ENCODE measurements at places on chromosomes 1 and 21.

GRCh38 chr1:184650177-184650866 is 104.3 kb downstream of the EDEM3 start:
- no peak for DNase-seq

DNA sequence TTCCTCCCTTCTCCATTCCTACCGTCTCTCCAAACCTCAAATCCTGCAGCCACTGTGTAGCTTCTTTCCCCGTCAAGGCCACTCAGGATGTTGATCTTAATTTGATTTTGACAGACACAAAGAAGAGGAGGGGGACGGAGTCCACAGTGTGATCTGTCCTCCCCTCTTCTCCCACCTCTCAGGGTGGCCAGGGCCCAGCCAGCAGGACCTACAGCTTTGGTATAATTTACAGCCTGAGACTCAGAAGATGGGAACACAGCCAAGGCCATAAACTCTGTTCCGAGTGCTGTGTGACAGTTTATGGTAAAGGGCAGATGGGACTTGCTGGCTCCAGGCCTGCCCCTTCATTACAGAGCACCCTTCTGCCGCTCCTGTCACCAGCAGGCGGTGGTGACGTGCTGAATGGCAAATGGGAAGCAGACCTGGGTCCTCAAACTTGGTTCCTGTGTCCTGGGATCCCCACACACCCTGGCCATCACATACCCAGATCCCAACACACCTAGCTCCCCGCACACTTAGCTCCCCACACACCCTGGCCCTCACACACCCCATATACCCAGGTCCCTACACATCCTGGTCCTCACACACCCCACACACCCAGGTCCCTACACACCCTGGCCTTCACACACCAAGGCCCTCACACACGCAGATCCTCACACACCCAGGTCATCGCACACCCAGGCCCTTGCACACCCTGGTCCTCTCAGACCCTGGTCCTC is 71.6 kb downstream of the CD2 start:
- no peak for DNase-seq

DNA sequence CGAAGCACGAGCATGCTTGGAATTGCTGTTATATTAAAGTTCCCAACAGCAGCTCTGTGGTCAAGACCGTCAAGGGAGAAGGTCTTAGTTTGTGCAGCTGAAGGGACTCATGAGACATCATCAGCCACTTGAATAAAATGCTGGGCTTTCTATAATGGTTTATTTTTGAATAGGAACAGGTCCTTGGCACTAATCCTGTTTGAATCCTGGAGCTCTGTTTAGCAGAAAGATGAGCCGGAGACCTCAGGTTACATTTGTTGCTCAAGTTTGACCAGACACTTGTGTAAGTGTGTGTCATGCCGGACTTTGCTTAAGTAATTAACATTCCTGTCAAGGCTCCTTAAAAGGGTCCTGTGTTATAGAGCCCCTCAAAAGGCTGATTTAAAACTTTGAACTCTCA is 186.5 kb downstream of the ROR1 start:
- DNase-seq: no peak

DNA sequence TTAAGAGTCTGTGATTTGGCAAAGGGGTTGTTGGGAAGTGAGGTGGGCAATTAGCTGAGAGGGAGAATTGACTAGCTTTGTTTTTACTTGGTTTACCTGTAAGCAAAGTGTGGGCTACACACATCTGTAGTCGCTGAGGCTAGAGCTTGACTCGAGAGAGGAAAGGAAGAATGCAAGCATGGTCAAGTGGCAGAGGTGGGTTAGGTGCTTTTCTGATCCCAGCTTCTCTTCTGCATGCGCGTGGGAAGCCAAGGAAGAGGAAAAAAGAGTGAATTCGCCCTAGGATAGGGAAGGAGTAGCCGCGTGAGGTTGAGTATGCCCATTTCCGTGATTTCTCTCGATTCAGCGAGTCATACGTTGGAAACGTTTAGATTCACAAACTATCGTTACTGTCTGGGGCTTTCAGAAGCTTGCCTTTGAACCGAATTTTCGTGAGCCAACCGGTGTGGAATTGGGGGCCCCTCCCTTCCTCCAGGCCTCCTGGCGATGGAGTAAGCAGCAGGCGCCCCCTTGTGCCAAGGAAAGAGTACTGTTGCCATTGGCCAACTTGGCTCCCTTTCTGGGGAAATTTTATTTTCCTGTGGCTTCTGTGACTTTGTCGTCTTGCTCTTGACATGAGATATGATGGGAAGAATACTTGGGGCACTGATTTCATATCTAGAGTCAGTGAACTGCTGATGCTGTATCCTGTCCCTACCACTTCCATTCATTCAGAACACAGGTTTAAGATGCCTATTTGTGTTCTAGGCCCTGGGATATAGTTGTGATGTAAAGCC is 1.3 kb downstream of the PIGV start:
- DNase-seq: peak; percentile 89

- no peak for DNase-seq
Observed at GRCh38 chr1:8193840-8194406, 124.0 kb upstream of the SLC45A1 start.

DNA sequence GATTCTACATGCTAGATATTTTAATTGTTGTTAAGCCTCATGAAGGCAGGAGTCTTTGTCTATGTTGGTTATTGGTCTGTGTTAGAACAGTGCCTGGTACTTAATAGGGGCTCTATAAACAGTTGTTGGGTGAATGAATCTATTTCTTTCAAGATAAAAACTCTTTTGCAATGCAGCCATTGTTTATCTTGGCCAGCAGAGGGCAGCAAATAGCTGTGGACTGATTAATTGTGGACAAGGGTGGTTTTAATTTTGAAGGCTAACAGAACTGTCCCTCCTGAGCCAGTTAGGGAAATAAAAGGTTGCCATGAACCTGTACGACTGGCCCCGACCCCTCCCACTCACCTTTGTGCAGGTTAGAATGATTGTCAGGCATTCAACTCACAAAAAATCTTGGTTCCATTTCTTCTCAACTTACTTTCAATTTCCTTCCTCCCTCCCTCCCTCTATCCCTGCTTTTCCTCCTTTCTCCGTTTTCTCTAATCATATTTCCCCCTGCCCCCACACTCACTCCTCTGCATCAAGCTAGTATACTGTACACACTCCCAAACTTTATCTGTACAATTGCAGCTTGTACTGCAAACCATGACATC is 66.3 kb upstream of the DIRAS3 start:
- peak; percentile 53 for DNase-seq

- DNase-seq: no peak
Observed at GRCh38 chr1:222416001-222416791, 131.7 kb downstream of the HHIPL2 start.

DNA sequence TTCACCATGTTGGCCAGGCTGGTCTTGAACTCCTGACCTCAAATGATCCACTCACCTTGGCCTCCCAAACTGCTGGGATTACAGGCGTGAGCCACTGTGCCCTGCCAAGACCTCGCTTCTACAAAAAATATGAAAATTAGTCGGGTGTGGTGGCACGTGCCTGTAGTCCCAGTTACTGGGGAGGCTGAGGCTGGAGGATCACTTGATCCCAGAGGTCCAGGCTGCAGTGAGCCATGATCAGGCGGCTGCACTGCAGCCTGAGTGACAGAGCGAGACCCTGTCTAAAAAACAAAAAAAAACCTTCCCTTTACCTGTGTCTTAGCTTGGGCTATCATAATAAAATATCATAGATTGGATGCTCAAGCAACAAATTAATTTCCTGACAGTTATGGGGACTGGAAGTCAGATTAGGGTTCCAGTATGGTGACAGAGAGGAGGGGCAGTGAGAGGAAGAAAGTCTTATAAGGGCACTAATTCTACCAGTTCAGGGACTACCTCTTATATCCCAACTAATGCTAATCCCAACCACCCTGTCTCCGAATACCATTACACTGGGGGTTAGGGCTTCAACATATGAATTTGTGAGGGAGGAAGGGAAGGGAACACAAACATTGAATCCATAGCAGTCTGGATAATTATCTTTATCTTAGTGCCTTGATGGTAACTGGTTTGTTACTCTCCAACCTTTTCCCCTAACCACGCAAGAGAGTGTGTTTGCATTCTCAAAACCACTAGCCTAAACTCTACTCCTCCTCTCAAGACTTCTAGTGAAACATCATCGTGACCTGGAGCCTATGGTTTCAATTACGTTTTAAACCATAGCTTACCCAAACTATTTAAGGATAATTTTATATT is 1.0 kb upstream of the NAXE start:
- no peak for DNase-seq

DNA sequence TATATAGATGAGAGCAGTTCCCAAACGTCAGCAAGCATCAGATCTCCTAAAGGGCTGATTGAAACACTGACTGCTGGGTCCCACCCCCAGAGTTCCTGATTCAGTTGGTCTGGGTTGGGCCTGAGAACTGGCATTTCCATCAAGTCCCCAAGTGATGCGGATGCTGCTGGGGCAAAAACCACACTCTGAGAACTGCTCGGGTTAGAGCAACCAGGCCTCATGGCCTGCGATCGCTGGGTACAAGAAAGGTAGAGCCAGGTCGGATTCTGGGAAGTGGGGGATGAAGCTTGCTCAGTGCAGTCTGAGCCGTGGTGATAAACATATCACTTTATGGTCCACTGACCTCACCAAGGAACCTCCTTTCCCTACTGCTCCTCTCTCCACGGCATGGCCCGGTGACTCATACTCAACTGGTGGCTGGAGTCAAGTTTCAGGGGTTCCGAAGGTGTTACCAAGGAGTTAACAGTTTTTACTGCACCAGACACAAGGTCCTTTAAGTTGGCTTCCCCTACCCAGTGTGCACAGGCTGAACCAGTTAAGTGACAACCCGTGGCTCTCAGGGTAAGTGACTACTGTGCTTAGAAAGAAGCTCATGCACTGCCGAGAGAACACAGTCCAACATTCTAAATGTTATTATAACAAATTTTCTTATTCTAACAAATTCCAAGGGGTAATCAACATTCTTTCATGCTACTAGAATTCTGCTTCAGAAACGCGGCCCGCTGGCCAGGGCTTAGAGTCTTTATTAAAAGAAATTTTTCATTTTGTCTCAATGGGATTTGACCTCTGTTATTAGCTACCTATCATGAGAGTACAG is 153.5 kb downstream of the TGFBR3 start:
- no peak for DNase-seq
